ENCODE measurements at places on chromosomes 3 and 15. TPM values are rescaled to one million over a fixed set of nuclear protein-coding genes. Genes with fewer than 3 reads are reported as not detected.
A peak's percentile ranks its signal among the peaks of the same experiment; 100 is the strongest.

CYP19A1 gene
- 1.3 TPM for total RNA-seq

FMN1 gene
- 3.9 TPM for total RNA-seq

BOC gene
- 4.4 TPM for total RNA-seq

TMEM41A gene
- 10.1 TPM for total RNA-seq

IGSF11 gene
- 2.6 TPM for total RNA-seq

REC114 gene
- not detected for total RNA-seq

DNA sequence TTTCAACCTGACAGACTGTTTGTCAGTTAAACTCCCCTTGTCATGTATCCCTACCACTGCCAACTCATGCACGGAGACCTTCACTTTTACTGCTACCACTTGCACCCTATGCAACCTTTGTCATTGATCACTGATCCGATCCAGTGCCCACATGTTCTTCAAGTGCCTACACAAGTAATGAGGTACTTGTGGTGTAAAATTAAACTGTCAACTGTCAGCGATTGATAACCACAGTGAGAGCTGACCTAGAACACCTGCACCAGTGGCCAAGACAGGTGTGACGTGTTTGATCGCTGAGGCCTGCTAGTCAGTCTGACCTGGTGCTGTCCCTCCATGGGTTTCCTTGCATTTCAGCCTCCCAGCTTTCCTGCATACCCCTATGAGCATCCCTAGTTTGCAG, 55.6 kb downstream of the MECOM start:
- no peaks in the 10 kb centered on the region for H3K36me3 ChIP-seq
- H3K27ac ChIP-seq, result no peak overlapping the region
- no peaks in the 10 kb centered on the region for H3K4me1 ChIP-seq
- DNase-seq, result no peak
- no peaks in the 10 kb centered on the region for H3K27me3 ChIP-seq
- H3K4me3 ChIP-seq, result no peak overlapping the region

DNA sequence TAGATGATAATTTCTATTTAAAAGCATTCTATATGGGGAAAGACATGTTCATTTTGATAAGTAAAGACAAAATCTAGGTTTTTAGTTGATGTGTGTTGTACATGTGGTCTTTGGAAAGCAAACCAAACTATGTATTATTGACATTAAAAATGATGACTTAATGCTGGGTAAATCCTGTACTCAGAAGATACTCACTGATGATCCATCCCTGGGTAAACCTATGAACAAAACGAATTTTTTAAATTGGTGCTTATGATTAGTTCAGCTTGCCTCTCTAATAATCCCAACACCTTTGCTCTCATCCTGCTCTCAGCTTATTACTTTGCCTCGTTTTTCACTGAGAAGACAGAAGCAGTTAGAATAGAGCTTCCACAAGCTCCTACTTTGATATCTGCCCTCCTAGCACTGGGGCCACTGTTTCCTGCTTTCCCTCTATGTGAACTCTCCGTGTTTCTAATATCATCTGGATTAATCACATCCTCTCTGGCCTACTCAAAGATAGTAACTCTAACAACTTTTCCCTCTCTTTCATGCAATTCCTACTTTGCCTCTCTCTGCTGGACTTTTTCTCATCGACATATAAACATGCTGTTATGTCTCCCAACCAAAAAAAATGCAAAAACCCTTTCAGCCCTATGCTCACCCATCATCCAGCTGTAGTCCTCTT, 29.3 kb downstream of the RARRES1 start:
- DNase-seq, result no peak
- no peaks in the 10 kb centered on the region for H3K4me1 ChIP-seq
- no peaks in the 10 kb centered on the region for H3K27me3 ChIP-seq
- peaks cover 24% of the 10 kb centered on the region for H3K36me3 ChIP-seq

- H3K27me3 ChIP-seq, result no peaks in the 10 kb centered on the region
- H3K4me3 ChIP-seq, result no peak overlapping the region
- no peaks in the 10 kb centered on the region for H3K36me3 ChIP-seq
- DNase-seq, result peak; percentile 53
Observed at GRCh38 chr15:80873366-80873952, 94.3 kb downstream of the CEMIP start.

DNA sequence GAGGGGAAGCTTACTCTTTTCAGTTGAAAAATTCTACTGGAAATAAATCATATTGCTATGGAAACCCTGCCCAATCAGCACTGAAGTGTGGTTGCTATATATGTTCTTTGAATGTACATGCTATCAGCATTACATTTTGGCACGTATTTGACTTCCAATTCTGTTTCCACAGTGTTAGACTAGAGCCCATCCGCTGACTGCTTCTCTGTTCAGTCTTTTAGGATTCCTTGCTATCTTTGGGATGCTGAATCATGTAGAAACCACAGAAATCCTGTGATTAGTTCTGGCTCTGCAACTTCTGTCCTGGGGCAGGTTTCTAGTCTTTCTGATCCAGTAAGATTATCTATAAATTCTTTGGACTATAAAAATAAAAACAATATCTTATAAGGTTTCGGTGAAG, 128.2 kb upstream of the SLC7A14 start:
- no peak overlapping the region for H3K4me3 ChIP-seq
- no peaks in the 10 kb centered on the region for H3K4me1 ChIP-seq
- H3K27ac ChIP-seq, result no peak overlapping the region

GRCh38 chr3:124517306-124517705, 212.9 kb upstream of the UMPS start:
- H3K27ac ChIP-seq, result no peak overlapping the region
- no peaks in the 10 kb centered on the region for H3K27me3 ChIP-seq
- H3K36me3 ChIP-seq, result no peaks in the 10 kb centered on the region

- H3K36me3 ChIP-seq, result peaks cover 7% of the 10 kb centered on the region
- H3K27ac ChIP-seq, result no peak overlapping the region
- DNase-seq, result no peak
- H3K4me3 ChIP-seq, result no peak overlapping the region
- no peaks in the 10 kb centered on the region for H3K4me1 ChIP-seq
- H3K27me3 ChIP-seq, result no peaks in the 10 kb centered on the region
Observed at GRCh38 chr15:45690581-45691260, 55.9 kb downstream of the SQOR start.

DNA sequence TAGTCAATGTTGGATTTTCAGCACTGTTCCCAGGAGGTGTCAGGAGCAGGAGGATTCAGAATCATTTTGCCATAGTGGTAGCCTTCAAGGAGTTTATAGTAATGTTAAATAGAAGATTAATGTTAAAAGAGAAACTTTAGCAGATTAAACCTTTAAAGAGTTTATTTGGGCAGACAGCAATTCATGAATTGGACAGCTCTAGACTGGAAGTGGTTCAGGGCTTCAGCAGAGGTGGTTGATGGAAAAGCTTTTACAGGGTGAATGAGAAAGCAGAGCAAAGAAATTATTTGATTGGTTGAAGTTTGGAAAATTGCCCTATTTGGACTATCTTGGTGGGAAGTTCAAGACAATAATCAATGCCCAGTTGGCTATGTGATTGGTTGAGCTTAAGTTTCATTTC, 416.6 kb upstream of the TBL1XR1 start:
- no peak overlapping the region for H3K27ac ChIP-seq
- no peaks in the 10 kb centered on the region for H3K4me1 ChIP-seq
- H3K27me3 ChIP-seq, result no peaks in the 10 kb centered on the region
- no peaks in the 10 kb centered on the region for H3K36me3 ChIP-seq

GRCh38 chr3:99720985-99721632, 82.7 kb downstream of the COL8A1 start:
- no peak overlapping the region for H3K4me3 ChIP-seq
- H3K27me3 ChIP-seq, result no peaks in the 10 kb centered on the region
- H3K4me1 ChIP-seq, result no peaks in the 10 kb centered on the region

- H3K4me3 ChIP-seq, result no peak overlapping the region
- DNase-seq, result peak; percentile 14
- H3K27ac ChIP-seq, result no peak overlapping the region
- H3K27me3 ChIP-seq, result no peaks in the 10 kb centered on the region
- H3K36me3 ChIP-seq, result no peaks in the 10 kb centered on the region
Observed at GRCh38 chr3:42699511-42699971, 3.1 kb downstream of the HHATL start.

DNA sequence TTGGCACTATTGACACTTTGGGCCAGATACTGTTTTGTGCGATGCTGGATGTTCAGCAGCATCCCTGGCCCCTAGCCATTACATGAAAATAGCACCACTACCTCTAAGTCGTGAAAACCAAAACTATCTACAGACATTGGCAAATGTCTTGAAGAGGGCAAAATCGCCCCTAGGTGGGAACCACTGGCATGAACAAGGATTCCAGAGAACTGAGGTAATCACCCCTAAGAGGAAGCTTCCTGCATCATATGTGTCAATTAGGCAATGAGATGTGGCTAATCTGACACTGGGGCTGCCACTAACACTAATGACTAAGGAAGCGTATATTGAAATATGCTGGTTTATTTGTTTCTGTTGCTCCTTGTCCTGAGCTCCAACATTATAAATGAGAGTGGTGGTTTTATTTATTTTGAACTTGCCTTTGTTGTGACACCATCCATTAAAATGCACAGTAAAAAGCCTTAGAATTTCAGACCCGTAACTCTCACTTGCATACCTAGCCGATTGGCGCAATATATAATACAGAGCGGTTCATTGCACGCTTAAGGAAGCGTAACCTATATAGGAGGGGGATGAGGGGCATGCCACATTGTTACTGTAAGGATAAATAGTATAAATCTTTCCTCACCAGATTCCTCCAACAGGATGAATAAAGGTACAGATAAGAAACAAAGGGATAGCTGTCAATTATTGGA, 299.8 kb upstream of the CNTN4 start:
- H3K27ac ChIP-seq, result no peak overlapping the region
- H3K4me1 ChIP-seq, result no peaks in the 10 kb centered on the region
- H3K27me3 ChIP-seq, result no peaks in the 10 kb centered on the region
- DNase-seq, result no peak
